ENCODE measurements at places on chromosomes 4 and X.
A peak's percentile ranks its signal among the peaks of the same experiment; 100 is the strongest.

GRCh38 chrX:72131317-72132294, at the start of gene RTL5:
Gene RTL5, minus strand, starts transcription at chrX:72131915.
- DNase-seq = peak; percentile 89

GRCh38 chr4:38002451-38003071, 42.4 kb downstream of the PTTG2 start:
- no peak for DNase-seq

DNA sequence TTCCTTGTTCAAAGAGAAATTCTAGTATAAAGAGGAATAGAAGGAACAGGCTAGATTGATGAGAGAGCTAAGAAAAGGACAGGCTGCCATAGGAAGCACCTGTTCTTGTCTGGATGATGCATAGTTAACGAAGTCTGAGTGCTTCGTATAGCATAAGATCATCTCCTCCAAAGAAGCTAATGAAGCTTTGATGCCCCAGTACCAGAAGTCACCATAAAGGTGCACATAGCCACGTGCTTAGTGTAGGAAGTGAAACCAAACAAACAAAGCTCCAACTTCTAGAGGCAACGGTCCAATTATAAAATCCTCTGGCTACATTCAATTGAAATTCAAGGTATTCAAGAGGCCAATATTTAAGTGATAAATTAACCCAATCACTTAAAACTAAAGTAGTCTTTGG, 31.0 kb downstream of the AFAP1 start:
- DNase-seq = no peak

- DNase-seq = peak; percentile 19
Measured at GRCh38 chr4:105715692-105716278, 7.2 kb downstream of the GSTCD start.

GRCh38 chr4:38582889-38583470, 81.0 kb upstream of the KLF3 start:
- no peak for DNase-seq

DNA sequence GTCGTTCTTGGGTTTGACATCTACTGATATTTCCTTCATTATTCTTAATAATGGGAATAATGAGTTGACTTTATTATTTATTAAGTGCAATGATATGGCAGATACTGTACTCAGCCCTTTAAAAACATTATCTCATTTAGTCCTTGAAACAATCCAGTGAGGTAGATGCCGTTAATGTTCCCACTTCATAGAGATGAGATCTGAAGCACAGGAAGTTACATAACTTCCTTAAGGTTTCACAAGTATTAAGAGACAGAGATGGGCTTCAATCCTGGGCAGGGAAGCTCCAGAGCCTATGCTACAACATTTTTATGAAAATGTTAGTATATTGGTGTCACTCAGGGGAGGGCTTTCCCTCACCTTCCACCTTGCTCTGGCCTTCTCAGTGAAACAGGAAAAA, 9.7 kb upstream of the KLHL13 start:
- no peak for DNase-seq

DNA sequence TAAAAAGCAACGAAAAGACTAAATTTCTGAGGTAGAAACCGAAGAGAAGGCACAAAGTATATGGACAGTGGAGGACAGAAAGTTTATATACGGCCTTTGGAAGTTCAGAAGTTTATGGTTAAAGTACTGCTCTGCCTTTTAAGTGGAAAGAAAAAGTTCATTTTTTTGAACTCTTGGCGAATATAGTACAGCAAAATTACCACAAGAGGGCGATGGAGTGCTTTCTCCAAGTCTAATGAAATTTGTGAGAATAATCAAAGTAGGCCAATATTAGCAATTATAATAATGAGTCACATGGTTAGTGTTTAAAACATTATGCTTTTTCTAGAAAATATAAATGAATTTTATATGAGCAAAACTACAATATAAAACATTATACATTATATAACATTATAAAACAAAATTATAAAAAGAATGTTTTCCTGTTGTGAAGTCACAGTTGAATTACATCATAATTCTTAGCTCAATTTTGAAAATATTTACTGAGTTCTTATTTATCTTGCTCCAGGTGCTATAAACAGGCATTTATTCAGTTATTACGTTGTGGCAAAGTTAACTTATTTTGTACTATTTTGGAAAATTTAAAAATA, 136.2 kb upstream of the BMPR1B start:
- DNase-seq = no peak

GRCh38 chr4:173488656-173489055, 41.4 kb downstream of the HAND2 start:
- DNase-seq = no peak

DNA sequence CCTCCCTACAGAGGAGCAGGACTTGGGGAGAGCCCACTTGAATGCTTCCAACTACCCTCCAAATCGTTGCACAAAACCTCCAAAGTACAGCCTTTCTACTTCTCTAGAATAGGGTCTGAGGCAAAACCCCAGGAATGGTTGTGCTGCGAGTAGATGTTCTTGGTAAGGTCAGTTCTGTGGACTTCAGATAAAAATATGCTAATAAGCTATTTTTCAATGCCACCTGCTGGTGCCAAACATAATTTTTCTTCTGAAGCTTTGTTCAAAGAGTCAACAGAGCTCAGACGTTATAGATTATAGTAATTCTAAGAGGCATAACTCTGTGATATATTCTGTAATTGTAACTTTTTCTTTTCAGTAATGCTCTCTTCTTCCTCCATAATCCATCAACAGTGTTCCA, 425.7 kb downstream of the GPAT3 start:
- DNase-seq = no peak

DNA sequence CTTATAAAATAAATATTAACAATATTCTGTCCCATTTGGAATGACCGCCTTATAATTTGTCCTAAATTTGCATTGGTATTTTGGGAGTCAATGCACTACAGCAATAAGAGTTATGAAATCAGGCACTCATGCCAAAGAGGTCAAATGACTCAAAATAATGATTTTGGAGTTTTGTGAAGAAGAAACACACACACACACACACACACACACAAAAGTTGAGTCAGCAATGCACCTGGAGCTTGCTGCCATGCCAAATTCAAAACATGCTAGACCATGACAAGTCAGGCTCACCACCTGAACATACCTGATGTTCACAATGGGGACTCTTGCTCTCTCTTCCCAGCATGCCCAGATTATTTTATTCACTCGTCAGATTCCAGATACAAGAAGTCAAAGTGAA, 56.7 kb downstream of the PROM1 start:
- no peak for DNase-seq

DNA sequence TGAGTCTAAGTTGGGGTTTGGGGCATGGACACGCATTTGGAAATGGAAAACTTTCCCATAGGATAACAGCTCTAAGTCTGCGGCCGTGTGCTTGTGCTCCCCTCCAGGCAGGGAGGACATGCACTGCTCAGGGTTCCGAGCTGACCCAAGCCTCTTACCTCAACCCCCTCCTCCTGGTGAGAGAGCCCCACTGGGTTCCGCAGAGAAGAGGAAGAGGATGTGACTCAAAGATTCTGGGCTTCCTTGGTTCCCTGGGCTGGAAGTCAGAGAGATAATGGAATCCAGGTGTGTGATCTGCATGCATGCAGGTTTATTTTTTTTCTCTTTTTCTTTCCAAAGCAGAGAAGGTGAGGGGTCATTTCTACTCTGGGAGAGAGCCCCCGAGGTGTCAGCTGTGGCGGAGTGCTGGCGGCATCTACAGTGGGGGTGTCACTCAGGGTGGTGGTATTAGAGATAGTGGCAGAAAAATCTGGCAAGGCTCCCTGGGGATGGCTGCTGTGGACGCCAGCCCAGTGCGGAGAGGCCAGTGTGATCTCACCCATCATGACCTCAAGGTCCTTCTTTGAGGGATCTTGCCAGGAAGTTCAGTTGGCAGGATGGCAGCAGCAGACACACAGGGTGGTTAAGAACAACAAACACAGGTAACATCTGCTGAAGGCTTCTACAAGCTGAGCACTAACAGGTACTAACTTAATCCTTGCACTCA, 168.7 kb upstream of the HAND2 start:
- DNase-seq = no peak

DNA sequence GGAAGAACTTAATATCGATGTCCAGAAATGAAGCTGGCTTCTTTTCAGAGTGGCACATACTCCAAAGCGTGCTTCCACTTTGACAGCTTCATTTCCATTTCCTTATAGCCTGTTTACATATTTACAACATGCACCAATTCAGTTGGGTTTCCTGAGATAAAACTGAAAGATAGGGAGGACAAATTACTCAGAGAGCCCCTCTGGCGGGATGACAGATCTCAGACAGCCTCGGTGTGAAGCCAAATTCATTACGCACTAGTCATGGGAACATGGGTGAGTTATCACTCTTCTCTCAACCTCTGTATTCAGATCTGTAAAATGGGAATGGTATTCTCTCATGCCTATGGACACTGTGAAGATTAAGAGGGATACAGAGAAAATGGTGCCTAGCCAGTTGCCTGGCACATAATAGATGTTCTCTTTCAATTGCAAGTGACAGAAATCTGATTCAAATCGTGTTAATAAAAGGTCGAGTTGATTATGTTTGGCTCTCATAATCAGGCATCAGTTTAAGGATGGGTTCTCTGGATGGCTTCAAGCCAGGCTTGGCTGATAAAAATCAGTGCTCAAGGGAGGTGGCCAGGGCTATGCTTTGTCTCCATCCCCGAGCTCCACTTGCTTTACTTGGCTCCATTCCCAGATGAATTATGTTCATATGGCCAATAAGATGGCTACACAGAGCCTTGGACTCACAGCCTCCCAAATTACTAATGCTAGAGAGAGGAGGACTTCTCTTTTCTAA, 132.2 kb upstream of the C1QTNF7 start:
- DNase-seq = peak; percentile 64

DNA sequence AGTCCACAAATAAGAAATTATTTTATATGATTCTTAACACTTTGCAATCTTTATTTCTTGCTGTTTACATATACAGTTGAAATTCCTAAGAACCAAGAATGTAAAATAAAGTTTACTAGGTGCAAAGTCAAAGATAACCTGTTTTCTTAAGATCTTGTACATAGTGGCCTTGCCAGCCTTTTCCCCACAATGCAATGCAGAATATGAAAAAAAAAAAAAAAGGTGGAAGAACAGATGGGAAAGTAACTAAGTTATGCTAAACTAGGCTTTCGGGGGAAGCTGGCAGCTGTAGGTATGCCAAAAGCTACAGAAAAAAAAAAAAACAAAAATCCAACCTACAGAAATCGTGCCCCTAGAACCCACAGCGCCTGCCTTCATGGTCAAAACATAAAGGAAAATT, 1588.4 kb downstream of the STIM2 start:
- DNase-seq = no peak

DNA sequence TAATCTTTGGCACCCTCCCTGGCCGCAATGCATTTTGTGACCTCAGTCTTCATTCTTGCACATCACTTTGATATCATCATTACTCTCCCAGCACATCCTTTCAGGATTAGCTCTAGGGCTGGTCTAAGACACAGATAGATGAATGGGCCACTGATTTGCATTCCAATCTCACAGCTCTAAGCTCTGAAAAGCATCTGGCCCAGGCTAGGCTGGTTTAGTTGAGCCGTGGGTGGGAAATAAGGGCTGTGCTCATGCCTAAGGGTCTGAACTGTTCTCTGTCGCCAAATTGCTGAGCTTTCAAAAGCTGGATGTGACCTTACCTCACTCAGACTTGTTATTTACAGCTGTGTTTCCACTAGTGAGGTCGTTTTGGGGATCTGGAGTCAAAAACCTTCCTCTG, 30.0 kb upstream of the SLC9A7 start:
- no peak for DNase-seq

DNA sequence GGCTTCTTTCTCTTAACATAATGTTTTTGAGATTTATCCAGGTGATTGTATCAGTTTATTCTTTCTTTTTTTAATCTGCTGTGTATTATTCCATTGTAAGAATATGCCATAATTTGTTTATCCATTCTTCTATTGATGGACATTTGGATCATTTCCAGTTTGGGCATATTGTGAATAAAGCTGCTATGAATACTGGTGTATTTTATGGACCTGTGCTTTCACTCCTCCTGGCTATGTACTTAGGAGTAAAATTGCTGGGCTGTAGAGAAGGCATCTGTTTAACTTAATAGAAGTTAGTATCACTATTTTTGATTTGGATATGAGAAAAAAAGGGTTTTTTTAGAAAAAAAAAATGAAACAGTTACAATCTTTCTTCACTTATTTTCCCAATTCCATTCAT, 50.0 kb upstream of the FAM9C start:
- DNase-seq = no peak

DNA sequence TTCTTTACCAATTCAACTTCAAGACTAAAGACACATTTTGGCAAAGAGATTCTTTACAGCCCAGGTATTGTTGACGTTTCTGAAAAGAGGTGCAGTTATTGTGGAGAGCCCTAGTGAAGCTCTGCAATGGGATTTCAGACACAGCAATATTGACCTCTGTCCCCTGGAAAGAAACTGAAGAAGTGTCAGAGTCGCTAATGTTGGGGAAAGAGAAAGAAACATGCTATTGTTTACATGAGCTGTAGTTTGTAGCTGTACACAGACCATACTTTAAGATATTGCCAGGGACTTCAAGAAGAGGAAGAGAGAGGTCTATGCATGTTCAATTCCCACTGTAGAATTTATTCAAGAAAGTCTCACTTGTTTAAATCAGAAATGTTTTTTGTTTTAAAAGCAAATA, 497.3 kb upstream of the BOD1L1 start:
- no peak for DNase-seq

- DNase-seq = no peak
Measured at GRCh38 chr4:72286185-72286584, 254.4 kb downstream of the NPFFR2 start.

DNA sequence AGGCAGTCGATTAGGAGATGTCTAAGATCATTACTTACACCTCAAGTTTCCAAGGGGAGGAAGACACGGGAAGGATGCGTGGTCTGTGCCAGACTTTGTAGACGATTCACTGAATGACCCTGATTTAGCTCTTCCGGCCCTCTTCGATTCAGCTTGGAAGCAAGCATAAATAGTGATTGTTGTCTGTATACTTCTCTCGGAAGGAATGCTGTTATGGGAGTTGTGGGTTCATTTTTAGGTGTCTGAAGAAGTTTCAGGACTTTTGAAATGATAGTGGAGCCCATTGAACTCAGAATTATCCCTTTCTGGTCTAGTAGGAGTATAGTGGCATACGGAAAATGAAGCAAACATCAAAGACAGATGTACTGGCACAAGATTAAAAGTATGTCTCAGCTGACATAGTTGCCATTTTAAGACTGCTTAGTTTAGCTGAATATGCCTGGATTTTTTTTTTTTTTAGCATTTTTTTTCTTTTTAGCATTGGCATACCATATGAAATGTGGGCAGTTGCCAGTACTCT, 1.0 kb upstream of the ANKRD17 start:
- no peak for DNase-seq

GRCh38 chrX:130896802-130897501, 6.1 kb downstream of the ENOX2 start:
- DNase-seq = no peak

- no peak for DNase-seq
Measured at GRCh38 chrX:37651921-37652452, 33.6 kb upstream of the XK start.

GRCh38 chrX:131816551-131817136, 206.5 kb upstream of the STK26 start:
- DNase-seq = no peak

- DNase-seq = no peak
Measured at GRCh38 chr4:66430856-66431255, 760.6 kb upstream of the EPHA5 start.

Data from NCI-H1105 (cell line).